Stimulated activated CD4-positive, alpha-beta T cell treated with anti-CD3 and anti-CD28 coated beads, Interleukin-4, amount 100 ng/mL, for 24 hours (primary cell): ENCODE measurements at places on chromosomes 13 and 19.

DNA sequence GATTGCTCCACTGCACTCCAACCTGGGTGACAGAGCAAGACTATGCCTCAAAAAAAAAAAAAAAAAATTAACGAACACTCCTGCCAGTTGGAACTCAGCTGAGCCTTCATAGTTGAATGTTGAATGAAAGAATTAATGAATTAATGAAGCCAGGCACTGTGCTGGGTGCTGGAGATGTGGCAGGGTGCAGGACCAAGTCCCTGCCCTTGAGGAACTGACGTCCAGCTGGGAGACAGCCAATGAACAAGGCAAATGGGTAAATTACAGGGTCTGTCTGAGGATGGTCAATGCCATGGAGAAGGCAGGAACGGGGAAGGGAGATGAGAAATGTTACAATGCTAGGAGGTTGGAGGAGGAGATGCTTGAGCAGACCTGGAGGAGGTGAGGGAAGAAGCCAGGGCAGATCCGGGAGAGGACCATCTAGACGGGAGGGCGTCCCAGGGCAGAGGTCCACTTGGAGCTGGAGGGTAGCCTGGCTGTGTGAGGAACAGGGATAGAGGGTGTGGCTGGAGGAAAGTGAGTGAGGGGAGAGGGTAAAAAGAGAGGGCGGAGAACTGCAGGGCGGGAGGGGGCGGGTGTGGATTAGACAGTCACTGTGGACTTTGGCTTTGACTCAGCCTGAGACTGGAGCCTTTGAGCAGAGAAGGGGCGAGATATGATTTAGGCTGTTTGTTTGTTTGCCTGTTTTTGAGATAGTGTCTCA, 16.8 kb upstream of the IGSF23 start:
- DNase-seq = no peak

DNA sequence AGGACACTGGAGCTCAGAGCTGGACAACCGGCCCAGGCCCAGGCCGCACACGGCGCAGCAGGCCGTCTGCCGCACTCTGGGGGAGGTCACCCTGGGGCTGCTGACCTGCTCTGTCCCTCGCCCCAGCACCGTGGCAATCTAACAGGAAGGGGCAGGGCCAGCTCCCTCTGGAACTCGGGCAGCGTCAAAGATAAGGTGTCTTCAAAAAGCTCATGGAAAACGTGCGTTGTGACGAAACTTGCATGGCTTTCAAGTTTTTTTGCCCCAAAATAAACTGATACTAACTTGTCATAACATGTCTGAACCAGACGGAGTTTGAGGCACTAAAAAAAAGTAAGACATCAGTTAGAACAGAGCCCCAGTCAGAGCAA, 12.2 kb upstream of the ATP8B3 start:
- DNase-seq = no peak

DNA sequence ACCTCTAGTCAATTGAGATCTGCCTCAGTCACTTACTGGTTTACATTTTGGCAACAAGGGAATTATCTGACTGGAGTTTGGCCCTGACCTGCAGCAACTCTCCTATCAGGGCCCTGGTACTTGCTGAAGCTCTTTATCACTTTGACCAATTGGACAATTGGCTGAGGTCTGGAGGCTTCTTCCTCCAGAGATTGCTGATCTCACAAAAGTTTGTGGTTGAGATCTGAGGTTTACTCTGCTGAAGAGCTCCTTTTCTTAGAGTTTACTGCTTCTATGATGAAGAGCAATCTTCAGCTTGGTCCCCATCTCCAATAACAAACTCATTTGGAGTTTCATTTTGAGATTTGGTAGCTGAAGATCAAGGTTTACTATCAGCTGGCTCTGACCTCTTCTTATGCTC, 276.9 kb upstream of the SGCG start:
- DNase-seq = no peak

- no peak for DNase-seq
Observed at GRCh38 chr13:74243637-74244526, 109.7 kb upstream of the KLF12 start.

DNA sequence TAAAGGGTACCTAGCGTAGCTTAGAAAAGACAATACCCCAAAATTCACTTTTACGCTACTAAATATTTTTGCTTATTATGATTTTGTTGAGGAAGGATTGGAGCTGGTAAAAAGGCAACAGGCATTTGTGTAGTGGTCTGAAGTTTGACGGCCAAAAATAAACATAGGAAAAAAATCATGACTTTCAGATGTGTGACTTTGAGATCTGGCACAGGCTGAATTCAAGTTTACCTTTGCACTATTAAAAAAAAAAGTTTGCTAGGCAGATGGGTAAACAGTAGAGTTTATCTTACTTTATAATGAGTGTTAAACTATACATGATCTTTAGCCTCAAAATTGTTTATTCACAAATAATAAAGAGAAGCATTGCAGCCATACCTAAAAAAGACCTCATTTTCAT, 24.3 kb upstream of the INTS6 start:
- DNase-seq = no peak

GRCh38 chr13:51298812-51299211, 40.7 kb upstream of the SERPINE3 start:
- DNase-seq = no peak

DNA sequence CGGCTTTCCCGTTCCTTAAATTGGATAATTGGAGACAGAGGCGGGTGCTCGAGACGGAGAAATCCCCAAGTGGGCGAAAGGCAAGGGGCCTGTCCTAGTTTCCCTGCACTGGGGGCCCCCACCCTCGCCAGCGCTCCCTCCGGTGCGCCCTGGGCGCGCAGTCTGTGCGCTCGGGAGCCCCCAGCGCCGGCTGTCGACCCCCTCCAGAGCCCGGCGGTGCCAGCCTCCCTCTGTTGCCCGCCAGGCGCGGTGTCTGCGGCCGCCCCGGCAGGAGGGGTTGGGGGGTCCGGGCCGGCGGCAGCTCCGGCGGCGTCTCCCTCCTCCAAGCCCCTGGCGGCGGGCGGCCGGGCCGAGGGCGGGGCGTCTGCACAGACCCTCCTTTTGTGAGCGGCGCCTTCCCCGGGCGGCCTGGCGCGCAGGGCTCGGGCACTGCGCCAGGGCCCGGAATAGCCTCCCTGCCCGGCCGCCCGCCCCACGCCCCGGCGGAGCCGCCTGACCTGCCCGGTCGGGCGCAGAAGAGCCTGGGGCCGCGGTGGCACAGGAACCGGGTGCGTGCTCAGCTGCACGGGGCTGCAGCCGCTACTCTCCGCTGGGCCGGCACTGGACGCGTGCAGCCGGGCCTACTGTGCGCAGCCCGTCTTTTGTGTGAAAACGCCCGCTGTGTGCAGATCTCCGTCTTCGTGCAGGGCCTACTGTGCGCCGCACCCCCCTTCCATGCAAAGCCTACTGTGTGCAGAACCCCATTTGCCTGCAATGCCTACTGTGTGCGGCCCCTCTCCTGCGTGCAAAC, 13.2 kb downstream of the GADD45B start:
- DNase-seq = no peak

DNA sequence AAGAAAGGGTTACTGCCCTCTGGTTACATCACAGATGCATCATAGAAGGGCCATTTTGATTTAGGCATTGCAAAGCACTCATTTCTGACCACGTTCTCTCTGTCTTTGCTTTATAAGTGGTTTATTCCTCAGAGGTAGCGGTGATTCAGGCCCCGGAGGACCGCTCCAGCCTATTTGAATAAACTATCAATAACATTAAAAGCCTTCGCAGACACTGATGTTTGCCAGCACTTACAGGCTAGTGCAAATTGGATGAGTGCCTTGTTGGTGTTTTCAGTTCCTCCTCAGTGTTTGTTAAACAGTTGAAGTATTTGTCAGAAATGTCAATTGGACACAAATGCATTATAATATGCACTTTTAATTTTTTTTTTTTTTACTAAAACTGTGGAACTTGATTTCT, 120.2 kb downstream of the RXFP2 start:
- DNase-seq = no peak
